PC-3 (cell line): ENCODE measurements at places on chromosomes 1 and 21. TPM values are rescaled to one million over a fixed set of nuclear protein-coding genes. Genes with fewer than 3 reads are reported as not detected.
A peak's percentile ranks its signal among the peaks of the same experiment; 100 is the strongest.

DNA sequence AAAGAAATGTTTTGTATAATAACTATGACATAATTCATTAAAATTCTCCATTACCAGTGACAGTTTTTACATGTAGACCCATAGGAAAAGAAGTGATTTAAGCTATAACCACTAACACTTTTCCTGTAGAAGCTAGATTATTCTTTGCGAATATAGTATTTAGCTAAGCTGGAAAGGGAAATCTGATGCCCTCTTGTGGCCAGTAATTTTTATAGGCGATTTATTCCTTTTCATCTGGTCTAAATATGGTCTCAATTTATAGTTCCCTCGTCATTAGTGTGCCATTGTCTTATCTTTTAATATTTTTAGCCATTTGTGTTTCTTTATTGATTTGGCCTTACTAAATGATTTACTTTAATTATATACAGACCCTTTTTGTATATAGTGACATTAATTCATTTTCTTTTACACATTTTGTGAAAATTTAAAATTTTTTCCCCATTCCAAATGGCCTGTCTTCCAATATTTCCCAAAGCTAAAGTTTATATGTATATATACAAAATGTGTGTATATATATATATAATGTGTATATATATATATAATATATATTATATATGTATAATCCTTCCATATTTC is 26.7 kb downstream of the BTG3 start:
- H3K4me1 ChIP-seq: no peaks in the 10 kb centered on the region
- DNase-seq: peak; percentile 73
- H3K4me3 ChIP-seq: no peak overlapping the region
- no peak overlapping the region for H3K27ac ChIP-seq
- H3K36me3 ChIP-seq: no peaks in the 10 kb centered on the region

GRCh38 chr1:32798191-32798590 is 19.0 kb downstream of the YARS1 start:
- peak; percentile 97 for DNase-seq
- H3K27me3 ChIP-seq: no peaks in the 10 kb centered on the region

SLC26A9 gene
- total RNA-seq: not detected in 2 replicates

DNA sequence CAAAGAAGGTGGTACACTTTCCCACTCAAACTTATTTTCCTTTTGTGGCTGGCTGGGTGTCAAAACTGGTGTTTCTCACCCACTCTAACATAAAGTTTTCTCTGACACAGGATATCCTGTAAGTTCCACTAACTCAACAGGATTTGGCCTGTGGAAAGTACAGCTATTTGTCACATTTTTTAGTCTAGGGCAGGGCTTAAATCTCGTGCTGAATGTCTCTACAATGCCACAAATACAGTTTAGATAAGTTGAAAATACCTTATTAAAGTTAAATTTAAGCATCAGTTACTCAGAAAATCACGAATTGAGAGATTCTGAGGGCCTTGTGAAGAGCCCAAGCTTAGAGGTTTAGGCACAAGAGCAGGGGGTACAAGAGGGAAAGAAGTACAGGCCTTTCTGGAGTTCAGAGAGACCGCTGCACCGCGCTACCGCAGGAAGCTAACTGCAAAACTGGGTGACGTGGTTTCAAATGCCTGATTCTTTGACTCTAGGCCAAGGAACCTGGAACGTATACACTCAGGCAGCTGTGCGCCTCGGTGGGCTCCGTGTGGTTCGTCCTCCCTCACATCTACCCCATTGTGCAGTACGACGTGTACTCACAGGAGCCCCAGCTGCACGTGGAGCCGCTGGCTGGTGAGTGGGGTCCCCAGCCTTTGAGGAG is 23.4 kb upstream of the PWP2 start:
- H3K36me3 ChIP-seq: peaks cover 46% of the 10 kb centered on the region; the same call in 1 of the 2 replicates
- no peak for DNase-seq
- H3K27ac ChIP-seq: no peak overlapping the region
- H3K27me3 ChIP-seq: no peaks in the 10 kb centered on the region
- no peaks in the 10 kb centered on the region for H3K4me1 ChIP-seq
